Fibroblast of the aortic adventitia (primary cell): ENCODE measurements at places on chromosomes 7 and 10. TPM values are rescaled to one million over a fixed set of nuclear protein-coding genes. Genes with fewer than 3 reads are reported as not detected.

PDGFA gene
- 4.1 and 20.3 TPM in 2 replicates for total RNA-seq

CAV1 gene
- total RNA-seq, result 154 and 598 TPM in 2 replicates

SPDYE1 gene
- not detected in 2 replicates for total RNA-seq

GRCh38 chr7:151565541-151565940 lies 45.8 kb upstream of the RHEB start:
- no peak for DNase-seq

- DNase-seq, result no peak
Measured at GRCh38 chr7:87000344-87000743, 59.1 kb downstream of the ELAPOR2 start.

DNA sequence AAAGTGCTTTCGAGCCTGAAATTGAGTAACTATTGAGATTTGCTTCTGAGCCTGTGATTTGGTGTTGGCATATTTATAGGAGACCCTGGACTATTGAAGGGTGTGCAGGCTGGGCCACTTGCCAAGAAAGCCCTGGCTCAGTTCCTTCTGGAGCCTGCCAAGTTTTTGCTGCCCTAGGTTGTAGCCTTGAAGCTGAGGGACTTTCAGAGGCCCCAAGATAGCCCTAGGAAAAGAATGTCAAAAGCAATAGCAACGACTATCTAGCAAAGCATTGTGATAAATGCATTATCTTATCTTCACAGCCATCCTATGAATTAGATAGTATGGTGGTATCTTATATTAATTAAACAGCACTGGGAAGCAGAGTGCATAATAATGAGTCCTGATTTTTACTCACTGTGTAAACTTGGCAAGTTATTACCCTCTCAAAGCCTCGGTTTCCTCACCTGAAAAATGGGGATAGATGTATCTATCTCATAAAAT lies 473.7 kb upstream of the PODXL start:
- DNase-seq, result peak; percentile 32

GRCh38 chr7:37765872-37766525 lies 82.4 kb upstream of the NME8 start:
- DNase-seq, result no peak

DNA sequence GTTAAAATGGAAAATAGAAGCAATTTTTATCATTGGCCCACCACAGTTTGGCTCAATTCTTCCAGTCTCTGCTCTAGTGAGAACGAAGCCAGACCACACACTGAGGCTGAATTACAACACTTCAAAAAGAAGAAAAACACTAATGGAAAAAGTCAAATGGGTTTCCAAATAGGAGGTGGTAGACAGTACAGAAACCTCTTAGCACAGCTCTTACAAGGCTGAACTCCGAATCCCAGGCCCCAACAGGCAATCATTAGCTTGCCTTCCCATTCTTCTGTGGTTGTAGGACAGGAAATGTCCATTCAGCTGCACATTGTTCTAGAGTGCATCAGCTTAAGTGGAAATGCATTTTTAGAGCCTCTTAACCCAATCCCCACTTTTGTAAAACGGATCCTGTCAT lies 115.1 kb upstream of the MEOX2 start:
- peak; percentile 81 for DNase-seq

AEBP1 gene
- total RNA-seq, result 168 and 234 TPM in 2 replicates

DNA sequence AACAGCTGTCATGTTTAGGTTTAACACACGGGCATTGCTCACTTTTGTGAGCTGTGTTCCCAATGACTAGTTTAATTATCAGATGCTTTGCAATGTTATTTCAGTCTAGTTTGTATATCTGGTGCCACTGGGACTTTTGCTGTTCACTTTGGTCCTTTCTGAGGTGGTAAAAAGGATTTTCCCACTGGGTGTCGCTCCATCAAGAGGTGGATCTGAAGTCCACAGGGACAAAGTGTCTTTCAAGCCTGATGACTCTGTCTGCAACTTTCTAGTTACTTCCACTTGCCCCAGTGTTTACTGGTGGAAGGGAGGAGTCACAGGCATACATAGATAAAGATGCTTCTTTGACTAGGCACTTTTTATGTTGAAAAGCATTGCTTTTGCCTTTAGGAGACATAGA lies 242.2 kb downstream of the HGF start:
- DNase-seq, result no peak

JAZF1 gene
- total RNA-seq, result 1.5 and 8.3 TPM in 2 replicates

DNA sequence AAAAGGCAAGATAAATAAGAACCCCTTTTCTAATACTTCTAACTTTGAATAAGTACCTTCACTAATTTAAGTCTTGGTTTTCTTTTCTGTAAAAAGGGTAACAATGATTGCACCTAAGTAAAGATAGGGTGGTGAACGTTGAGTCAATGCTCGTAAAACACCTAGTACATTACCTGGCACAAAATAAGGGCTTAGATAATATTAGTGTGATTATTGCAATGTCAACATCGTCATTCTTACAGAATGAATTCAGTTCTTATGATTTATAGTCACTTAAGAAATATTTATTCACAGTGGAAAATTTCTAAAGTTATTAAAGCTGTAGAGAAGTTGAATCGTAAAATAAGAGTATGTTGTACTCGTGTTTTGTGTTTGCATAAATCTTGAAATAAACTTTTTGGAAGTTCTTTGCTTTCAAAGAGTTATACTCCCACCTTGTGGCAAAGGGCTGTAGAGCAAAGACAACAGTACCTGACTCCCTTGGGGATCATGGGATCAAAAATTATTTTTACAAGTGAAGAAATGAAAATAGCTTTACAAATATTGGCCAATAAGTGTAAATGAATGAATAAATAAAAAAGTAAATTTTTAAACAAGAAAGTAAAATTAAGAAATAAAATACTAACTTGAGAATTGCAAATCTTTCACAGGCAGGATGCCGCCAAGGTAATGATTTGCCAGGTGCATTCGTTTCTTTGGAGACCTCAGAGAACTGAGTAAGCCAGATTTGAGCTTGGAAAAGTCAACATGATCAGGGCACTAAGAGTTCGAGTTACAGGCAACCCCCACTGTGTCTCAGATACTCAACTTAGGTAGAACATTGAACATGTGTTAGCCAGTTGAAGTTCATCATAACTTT lies 285.8 kb upstream of the CACNA2D1 start:
- DNase-seq, result peak; percentile 63

NUTM2A gene
- 0.33 TPM in 1 of 2 replicates, not detected in the other for total RNA-seq

DNA sequence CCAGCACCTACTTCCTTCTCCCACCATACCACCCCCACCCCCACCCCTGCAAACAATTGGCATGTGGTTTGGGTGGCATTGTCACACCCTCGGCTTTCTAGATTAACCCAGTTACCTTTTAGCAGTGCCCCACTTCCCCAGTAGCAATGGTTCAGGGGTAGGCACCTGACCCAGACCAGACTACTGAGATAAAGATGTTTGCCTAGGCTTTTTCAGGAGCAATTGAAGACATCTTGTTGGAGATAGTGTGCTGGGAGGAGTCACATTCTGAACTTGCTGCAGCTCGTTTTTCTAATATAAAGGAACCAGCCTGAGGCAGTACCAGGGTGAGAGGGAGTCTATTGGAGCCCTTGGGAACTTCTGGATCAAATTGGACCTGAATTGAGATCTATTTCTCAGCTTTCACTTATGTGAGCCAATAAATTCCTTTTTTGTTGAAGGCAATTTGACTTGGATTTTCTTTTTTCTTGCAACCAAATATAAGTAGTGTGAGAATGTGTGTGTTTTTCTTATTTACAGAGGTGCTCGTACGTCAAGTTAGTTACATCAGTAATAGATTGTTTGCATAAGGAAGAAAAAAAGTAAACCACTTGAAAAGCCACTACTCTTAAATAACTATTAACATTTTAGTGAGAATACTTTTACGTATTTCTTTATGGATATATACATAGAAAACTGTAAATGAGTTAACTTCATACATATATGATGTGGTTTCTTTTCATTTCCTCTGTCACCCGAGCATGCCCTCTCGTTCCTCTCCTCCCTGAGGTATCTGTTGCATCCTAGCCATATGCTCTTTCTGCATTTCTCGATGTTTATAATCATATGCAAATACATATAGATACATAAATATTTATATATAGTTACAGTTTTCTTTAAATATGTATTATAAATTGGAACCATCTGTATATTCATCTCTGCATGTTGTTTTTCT lies 38.0 kb downstream of the RAB18 start:
- no peak for DNase-seq

DNA sequence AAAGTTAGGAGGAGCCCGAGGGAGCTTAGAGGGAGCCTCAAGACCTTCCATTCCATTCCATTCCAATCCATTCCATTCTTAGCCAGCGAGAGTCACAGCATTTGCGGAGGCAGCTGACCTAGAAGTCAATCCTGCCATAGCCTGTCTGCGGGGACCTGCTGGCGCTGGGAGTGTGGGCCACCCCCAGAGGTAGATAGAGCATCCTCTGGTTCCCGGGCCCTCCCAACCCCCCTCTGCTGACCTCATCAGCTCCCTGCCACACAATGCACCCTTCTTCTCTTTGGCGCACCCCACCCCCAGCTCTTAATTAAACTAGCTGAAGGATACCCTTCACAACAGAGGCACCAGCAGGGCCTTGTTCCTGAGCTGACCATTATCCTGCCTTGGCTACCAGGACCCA lies 152.5 kb upstream of the ZMIZ1 start:
- no peak for DNase-seq

GRCh38 chr7:50371551-50372021 lies 67.1 kb downstream of the IKZF1 start:
- DNase-seq, result no peak

DNA sequence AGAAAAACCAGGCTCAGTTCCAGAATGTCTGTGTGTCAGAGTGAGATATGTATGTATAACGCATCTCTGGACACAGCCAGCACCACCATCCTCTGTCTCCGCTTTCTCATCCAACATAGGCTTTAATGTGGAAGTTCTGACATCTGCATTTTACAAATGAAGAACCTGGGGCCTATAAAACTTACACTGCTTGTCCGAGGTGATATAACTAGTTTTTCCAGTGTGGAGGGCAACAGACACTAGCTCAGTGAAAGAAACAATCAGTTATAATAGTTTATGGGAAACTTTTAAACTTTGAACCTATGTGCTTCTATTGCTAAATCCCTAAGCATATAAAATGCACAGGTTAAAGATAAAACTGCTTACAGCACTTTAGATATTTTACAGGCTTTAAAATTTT lies 208.7 kb downstream of the CRPPA start:
- DNase-seq, result no peak

GRCh38 chr10:3046981-3047547 lies 20.3 kb upstream of the PFKP start:
- DNase-seq, result no peak

DNA sequence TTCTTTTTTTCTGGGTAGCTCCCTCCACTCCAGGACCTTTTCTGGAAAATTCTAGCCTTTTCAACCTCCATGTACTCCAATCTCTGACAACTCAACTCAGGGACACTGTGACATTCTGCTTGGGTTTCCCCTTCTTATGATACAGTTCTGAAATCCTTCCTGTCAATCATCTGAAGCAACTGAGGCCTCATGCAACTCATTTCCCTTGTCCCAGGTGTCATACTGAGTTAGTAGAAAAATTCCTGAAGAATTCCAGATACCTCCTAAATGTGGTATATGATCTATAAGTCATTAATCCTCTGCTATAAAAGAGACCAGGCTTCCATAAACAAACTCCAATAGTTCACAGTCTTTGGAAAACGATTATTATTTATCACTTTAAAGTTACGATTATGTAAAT lies 43.0 kb upstream of the MYO3A start:
- DNase-seq, result no peak

LRRC18 gene
- not detected in 2 replicates for total RNA-seq

DNA sequence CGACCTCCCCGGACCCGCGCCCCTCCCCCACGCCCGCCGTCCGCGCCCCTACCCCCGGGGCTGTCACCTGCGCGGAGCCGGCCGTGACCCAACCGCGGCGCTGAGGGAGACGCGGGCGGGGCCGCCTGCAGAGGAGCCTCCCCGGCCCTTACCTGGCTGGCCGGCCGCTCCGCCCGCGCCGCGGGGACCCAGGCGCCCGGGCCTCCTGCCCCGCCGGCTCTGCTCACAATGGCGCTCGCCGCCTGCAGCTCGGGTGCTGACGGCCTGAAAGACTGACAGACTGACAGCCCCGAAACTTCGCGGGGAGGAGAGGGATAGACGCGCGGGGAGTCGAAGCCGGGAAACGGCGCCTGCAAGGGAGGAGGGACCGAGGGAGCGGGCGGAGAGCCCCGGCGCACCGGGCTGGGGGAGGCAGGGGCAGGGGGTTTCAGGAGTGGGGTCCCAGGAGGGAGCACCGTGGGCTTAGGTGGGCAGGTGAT lies 393 bp downstream of the ZNF467 start:
- no peak for DNase-seq

- DNase-seq, result no peak
Measured at GRCh38 chr7:2776401-2776800, 67.7 kb downstream of the GNA12 start.

ADIRF gene
- 37.8 and 48.4 TPM in 2 replicates for total RNA-seq

CLRN3 gene
- not detected in 2 replicates for total RNA-seq

- DNase-seq, result peak; percentile 36
Measured at GRCh38 chr10:62769574-62770242, 34.8 kb upstream of the ADO start.

WDR86 gene
- 0.45 and 17.7 TPM in 2 replicates for total RNA-seq

IFIT1B gene
- not detected in 2 replicates for total RNA-seq

- DNase-seq, result no peak
Measured at GRCh38 chr7:100670074-100670473, 3.5 kb upstream of the GNB2 start.

DNA sequence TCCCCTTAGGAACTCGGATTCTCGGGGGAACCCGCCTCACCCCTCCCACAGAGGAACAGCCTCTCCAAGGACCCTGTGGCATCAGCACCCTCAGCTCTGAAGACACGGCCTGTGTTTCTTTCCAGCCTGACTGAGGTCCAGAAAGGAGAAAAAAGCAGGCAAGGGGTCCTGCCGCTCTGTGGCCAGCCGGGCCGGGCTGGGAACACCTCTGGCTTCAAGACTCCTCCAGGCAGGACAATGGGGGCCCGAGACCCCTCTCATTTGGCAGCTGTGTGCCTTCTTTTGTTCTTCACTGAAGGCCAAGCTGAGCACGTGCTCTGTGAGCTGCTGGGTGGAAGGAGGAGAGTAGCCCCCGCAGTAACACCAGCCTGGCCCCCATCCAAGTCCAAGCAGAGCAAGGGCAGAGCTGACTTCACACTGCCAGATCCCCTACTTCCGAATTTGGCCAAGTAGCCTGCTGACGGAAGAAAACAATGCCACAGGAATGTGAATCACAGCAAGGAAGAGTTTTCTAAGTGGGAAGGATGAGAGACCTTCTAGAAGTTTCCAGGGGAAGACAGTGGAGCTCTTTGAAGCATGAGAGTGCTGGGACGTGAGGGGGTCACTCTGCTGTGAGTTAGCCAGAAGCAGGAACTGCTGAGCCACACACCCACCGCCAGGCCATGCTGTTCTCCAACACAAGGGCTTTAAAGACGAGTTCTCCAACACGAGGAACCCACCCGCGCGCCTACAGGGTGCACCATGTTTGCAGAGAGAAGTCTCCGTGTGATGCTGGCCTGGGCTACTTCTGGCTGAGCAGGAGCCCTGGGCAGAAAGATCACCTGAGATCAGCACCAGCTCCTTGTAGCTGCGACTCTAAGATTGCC lies 3.1 kb downstream of the CNPY1 start:
- DNase-seq, result no peak

- DNase-seq, result no peak
Measured at GRCh38 chr7:132528695-132529094, 47.6 kb downstream of the PLXNA4 start.

- DNase-seq, result peak; percentile 68
Measured at GRCh38 chr10:33674986-33675599, 340.6 kb upstream of the NRP1 start.
